Hindlimb muscle (tissue), 1 donor: ENCODE measurements at places on chromosomes 12 and 14.

DNA sequence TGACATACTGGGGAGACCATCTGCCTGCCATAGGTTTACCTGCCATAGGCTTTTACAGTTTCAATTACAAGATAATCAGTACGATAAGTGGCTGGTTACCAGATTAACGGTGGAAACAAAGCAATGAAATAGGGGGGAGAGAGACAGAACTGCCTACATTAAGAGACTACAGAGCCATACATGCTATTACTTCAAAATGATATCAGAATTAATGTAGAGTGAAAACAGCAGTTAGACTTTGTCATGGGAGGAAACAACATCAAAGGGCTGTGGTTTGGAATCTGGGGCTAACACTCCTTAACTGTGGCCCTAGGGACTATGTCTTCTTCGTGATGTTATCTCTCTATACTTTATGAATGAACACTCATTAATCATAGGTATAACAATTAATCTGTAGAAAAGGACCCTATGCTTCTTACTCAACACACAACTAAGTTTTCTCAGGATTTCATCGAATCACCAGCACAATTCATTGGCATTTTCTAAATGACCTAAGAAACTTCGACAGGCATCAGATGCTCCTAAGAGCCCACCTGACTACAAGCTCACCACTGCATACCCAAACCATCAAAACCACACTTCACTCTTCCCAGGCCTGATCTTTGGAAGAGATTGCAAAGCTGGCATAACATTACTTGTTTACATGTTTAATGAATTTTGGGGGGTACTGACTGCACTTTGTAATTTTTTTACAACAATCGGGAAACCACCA is 475.6 kb upstream of the SOX5 start:
- DNase-seq = no peak

- no peak for DNase-seq
These were observed 52.3 kb downstream of the MBIP start for GRCh38 chr14:36268121-36268520.

GRCh38 chr12:11730299-11731041 is 81.0 kb downstream of the ETV6 start:
- DNase-seq = no peak

DNA sequence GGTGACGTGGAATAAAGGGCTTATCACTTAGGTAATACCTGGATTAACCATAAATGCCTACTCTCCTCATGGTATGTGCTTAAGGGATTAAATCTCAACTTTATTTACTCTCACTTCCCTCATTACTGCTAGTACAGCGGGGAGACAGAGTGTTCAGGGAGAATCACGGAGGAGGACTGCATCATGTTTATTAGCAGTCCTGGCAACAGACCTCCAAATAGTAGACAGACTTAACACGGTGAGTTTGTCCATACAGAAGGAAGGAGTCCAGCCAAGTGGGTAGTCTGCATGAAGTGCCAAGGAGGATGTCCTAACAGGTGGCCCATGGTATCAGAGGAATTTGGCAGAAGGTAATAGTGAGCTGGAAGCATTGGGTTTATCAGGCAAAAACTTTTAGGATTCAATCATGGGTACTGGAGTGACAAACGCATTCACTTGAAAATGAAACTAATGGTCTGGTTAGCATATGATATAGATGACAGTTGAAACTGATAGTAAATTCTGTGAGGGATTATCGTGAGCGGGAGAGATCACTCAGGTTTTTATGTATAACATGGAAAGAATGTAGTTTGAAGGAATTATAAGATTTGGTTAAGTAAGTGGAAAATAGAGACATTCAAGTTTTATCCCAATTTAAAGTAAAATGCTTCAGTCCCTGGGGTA is 471.8 kb downstream of the TMEM117 start:
- no peak for DNase-seq

DNA sequence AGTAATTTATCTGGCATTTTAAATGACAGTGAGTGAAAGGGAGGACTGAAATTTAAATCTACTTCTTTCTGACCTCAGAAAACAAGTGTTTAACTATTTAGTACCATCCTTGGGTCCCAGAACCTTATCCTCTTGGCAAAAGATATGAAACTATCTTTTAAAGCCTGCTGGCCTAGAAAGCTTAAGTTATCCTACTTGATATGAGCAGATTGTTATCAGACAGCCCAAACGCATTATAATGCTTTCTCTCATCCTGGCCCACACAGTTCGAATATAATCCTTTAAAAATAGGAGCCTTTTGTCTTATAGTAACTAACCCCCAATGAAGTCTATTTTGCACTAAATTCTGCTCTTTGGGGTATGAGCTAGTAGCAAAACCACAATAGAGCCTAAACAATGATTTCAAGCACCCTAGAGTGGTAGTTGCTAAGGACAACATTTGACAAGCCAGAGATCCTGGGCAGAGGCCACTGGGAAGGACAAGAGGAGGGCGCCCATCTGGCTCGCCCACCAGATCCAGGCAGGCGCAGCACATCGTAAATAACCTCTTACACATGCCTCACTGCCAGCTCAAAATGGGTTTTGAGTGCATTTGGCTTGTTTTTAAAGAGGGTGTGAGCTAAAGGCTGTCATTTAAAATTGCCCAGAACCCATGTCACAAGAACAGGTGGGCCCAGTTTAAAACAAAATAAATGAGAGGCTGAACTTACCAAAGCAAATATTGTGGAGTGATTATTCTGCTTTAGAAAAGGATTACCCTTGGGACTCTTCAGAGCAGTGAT is 37.7 kb upstream of the CRY1 start:
- no peak for DNase-seq

DNA sequence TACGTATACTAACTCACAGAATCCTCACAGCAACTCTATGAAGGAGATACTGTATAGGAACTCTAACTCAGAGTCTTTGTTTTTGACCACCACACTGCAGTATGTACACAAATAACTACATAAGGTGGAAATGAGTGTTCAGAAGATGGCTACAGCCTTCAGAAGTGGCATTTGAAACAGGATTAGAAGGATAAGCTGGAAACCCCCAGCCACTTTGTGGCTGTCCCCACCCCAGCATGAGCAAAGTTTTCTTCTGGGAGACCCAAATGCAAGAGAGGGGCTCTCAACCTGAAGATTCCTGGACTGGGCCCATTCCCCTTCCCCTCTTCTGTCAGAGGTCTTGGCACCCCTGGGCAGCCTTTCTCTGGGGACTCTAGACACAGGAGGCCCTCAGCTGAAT is 43.2 kb upstream of the PNMA1 start:
- DNase-seq = no peak

GRCh38 chr14:68854421-68854820 is 61.6 kb upstream of the ZFP36L1 start:
- DNase-seq = no peak

GRCh38 chr12:109589240-109589590 is 15.6 kb downstream of the MVK start:
- DNase-seq = no peak

GRCh38 chr12:98752726-98753125 is 107.6 kb downstream of the APAF1 start:
- no peak for DNase-seq

GRCh38 chr14:91254461-91254860 is 10.0 kb upstream of the GPR68 start:
- no peak for DNase-seq

GRCh38 chr12:77300811-77301210 is 235.4 kb upstream of the E2F7 start:
- DNase-seq = no peak

DNA sequence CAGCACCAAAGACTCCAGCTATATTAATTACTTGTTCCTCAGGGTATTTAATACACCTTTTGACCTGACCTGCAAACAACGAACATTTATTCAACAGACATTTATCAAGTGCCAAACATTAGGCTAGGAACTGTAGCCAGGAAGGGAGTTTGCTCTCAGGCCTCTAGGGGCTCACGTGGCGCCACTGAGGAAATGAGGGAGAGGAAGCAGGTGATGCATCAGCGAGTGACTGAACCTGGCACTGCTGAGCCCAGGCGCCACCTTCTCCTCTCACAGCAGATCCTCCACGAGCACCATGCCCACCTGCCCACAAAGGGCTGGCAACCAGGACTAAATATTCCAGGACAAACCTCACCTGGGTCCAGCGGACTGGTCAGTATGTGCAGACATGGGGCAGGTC is 50.2 kb downstream of the SETD3 start:
- no peak for DNase-seq

- DNase-seq = no peak
These were observed 98.0 kb downstream of the IRF2BPL start for GRCh38 chr14:76930549-76930948.

GRCh38 chr12:51887476-51888315 is at the start of gene ANKRD33:
ANKRD33 (plus strand) TSS chr12:51888103; CDS start chr12:51888187, 84 bp downstream.
- no peak for DNase-seq

GRCh38 chr12:48198672-48198971 is 4.5 kb downstream of the OR10AD1 start:
- no peak for DNase-seq

GRCh38 chr12:119838826-119839600 is 38.1 kb downstream of the CIT start:
- DNase-seq = no peak

- peak; percentile 88 for DNase-seq
These were observed 39.9 kb downstream of the PRPF40B start for GRCh38 chr12:49662998-49663843.

DNA sequence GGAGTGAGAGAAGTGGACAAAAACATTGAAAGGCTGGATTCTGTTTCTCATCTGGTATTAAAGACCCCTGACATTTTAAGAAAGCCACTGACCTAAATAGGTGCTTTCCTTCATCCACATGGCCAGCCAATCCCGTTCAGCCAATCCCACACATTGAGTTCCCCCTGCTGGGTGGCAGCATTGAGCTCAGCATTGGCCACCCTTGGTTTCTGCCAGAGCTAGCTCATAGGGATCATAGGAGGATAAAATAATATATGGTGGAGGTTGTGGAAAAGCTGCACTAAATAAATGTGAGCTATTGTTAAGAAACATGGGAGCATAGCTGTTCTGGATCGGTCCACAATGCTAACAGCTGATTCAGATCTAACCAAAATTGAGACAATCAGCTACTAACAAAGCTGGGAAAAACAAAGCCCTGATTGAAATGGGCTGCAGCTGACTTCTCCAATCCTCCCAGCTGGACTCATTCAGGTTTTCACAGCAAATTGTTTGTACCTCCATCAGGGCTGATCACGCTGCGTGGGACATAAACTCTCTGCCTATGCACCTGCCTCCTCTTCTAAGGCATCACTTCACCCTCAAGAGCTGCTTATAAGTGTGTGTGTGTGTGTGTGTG is 256.5 kb downstream of the EMP1 start:
- DNase-seq = no peak

DNA sequence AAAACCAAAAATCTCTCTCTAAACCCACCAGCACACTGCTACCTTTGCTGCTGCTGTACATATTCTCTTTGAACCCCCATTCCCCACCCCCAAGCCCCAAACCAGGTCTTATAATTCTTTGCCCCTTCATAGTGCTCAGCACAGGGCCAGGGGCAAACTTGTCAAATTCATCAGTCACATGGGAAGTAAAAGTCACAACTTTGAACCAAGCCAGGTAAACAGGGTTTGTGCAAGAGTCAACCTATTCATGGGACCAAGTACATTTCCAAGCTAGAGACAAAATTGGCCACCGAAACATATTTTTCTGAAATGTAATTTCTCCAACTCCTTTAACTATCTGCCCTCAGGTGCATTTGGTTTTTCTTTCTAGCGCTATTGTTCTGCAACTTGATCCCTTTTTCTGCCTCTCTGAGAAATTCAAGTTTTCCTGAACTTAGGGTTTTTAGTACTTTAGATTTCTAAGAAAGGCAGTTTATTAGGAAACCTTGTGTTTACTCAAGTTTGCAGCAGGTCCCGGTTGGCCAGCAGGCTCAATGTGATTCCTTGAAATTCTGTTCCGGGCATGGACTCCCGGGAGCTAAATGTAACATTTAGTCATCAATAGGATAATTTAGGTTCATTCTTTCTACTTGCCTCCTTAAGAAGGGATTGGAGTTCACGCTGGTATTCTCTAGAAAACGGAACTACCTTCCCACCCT is 230.5 kb downstream of the EFCAB11 start:
- DNase-seq = peak; percentile 50

GRCh38 chr12:20183563-20183962 is 184.8 kb upstream of the PDE3A start:
- DNase-seq = no peak

DNA sequence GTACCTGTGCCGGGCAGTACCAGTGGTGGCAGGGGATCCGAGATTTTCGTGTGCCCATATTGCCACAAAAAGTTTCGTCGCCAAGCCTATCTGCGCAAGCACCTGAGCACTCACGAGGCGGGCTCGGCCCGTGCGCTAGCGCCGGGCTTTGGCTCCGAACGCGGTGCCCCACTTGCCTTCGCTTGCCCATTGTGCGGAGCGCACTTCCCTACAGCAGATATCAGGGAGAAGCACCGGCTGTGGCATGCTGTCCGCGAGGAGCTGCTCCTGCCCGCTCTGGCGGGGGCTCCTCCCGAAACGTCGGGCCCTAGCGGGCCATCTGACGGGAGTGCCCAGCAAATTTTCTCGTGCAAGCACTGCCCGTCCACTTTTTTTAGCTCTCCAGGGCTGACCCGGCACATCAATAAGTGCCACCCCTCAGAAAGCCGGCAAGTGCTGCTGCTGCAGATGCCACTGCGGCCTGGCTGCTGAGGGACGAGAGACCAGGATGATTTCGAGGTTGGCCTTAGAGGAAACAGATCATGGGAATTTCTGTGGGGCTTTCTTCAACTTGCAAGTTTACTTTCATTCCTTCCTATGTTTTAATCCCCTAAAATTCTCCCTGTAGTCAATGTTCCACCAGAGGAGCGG is 1.6 kb downstream of the INSM2 start:
- no peak for DNase-seq

- peak; percentile 36 for DNase-seq
These were observed 32.4 kb downstream of the FERMT2 start for GRCh38 chr14:52918486-52918885.

- DNase-seq = no peak
These were observed 18.0 kb downstream of the HECTD1 start for GRCh38 chr14:31189346-31190218.

GRCh38 chr12:95943330-95943842 is at the start of gene AMDHD1:
AMDHD1 (plus strand) TSS chr12:95943331; CDS start chr12:95943399, 68 bp downstream.
- peak; percentile 40 for DNase-seq

DNA sequence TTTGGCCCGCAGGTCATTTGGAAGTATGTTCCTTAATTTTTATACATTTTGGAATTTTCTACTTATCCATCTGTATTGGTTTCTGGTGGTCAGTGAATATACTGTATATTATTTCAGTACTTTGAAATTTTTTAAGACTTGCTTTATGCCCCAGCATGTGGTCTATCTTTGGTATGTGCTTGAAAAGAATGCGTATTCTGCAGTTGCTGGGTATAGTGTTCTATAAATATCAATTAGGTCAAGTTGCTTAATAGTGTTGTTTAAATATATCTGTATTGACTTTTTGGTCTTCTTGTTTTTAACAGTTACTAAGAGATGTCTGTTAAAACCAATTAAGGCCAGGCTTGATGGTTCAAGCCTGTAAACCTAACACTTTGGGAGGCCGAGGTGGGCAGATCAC is 21.7 kb upstream of the SIX1 start:
- DNase-seq = no peak

- DNase-seq = peak; percentile 61
These were observed 326.7 kb downstream of the SLC6A15 start for GRCh38 chr12:84585776-84586395.

DNA sequence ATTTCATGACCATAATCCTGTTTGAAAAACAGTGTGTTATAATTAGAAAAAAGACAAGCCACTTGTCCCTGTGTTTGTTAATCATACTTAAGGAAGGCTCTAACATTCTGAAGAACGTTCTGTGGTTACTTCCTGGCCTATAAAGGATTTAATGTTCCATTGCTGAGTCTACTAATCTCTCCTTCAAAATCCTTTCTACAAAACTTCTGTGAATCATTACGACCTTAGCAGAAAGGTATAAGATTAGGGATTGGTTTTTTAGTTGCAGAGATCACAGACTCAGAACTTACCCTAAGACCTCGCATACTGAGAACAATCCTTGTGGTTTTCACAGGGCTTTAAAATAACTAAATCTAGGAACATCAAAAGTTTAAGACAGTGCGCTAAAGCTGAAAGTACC is 48.3 kb downstream of the TMCC3 start:
- DNase-seq = no peak
